ENCODE measurements at places on chromosomes 7 and 10.
A peak's percentile ranks its signal among the peaks of the same experiment; 100 is the strongest.

- no peak for DNase-seq
Measured at GRCh38 chr7:100137851-100138760, 10.6 kb upstream of the LAMTOR4 start.

GRCh38 chr7:7672545-7673239 is 32.1 kb downstream of the UMAD1 start:
- no peak for DNase-seq

- no peak for DNase-seq
Measured at GRCh38 chr10:67015225-67015624, 89.4 kb downstream of the LRRTM3 start.

- no peak for DNase-seq
Measured at GRCh38 chr10:36003031-36003600, 361.0 kb upstream of the FZD8 start.

GRCh38 chr7:45219130-45219529 is 61.5 kb downstream of the RAMP3 start:
- no peak for DNase-seq

DNA sequence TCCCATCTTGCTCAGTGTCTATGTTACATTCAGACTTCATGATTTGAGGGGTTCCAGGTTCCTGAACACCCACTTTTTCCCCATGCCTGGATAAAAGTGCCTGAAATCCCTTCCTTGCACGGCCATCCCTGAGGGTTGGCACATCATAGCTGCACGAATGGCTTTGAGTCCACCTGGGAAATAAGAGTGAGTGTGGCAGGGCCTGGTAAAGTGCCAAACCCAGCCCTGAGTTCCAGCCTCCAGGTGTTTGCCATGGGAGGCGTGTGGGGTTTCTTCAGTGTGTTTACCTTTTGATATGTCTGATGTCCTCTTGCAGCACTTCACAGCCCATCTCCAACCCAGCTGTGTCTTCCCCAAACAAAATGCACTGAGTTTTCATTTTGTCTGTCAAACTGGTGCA is 145.7 kb downstream of the PAXIP1 start:
- DNase-seq, result no peak

DNA sequence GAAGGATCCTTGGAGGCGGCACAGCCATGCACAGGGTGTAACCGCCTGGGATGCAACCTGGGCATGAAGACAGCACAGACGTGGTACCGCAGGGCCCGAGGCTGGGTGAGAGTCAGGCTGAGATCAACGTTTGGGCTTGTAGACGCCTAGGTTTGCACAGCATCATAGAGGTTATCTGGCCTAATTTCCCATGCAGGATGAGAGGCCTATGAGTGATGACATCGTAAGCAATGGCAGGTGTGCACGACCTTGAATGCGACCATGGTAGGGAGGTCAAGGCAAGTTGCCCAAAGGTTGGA is 7.5 kb downstream of the CALML3 start:
- DNase-seq, result no peak

DNA sequence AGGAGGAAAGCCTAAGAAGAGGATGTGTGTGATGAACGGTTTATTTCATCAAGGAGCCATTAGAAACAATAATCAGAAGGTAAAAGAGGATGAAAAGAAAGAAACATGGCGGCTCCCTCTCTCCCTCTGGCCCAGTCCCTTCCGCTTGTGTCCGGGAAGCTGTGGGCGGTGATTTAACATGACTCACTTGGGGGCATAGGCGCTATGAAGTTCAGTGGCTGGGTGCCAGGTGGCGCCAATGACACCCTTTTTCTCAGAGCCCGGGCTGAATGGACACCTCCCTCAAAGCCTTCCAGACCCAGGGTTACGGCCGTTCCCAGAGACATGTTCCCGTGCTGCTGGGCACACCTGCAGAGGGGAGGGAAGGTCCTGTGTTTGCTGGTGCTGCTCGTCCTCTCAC is 244.0 kb downstream of the SKAP2 start:
- DNase-seq, result no peak

DNA sequence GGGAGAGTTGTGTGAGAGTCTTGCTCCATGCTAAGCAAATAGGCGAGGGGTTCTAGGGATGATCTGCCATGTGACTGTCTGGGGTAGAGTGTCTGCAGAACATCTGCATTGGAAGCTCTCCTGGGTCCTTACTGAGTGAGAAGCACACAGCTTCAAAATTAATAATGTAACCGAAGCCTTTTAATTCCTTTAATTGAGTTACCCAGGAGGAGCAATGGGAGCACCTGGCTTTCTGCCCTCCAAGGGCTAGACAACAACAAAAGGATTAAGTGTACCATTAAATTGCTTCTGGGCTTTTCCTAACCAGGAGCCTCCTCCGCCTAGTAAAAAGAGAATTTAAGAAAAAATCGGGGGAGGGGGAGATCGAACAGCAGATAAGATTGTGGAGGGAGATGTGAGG is 102.0 kb upstream of the TBX20 start:
- no peak for DNase-seq

GRCh38 chr7:15407910-15408309 is 153.9 kb downstream of the AGMO start:
- no peak for DNase-seq

GRCh38 chr10:21702633-21703111 is 168.6 kb downstream of the MLLT10 start:
- no peak for DNase-seq

DNA sequence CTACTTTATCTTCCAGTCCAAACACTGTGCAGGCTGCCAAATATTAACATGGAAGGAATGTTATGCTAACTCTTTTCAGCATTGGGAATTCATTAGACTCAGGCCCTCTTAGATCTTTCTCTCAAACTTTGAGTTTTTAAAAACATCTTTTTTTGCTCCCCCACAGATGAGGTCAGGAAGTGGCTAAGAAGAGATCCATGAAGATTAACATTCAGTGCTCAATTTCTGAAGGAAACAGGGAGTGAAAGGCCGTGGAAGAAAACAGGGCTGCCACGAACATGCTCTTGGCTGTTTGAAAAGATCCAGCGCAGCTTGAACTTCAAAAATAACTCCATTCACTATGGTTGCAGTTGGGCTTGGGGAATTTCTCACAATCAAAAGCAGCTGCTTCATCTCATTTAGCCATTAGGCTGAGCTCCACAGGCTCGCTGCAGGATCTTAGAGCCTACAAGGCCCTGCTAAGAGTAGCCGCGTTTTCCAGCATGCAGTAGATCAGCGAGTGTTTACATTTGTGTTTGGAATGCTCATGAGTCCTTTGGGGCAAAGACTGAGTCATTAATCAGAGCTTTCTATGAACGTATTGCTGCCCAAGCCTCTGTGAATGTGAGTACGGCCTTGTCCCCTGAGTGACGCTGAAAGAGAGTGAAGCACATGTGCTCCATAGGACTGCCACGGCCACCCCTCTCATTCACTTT is 41.2 kb upstream of the TNS3 start:
- peak; percentile 79 for DNase-seq

- no peak for DNase-seq
Measured at GRCh38 chr7:42227541-42227935, 9.5 kb downstream of the GLI3 start.

GRCh38 chr10:97865488-97865887 is 15.8 kb downstream of the GOLGA7B start:
- DNase-seq, result no peak

GRCh38 chr10:88521791-88522190 is 61.3 kb downstream of the RNLS start:
- DNase-seq, result no peak

GRCh38 chr7:113622796-113623195 is 296.0 kb downstream of the PPP1R3A start:
- DNase-seq, result no peak

DNA sequence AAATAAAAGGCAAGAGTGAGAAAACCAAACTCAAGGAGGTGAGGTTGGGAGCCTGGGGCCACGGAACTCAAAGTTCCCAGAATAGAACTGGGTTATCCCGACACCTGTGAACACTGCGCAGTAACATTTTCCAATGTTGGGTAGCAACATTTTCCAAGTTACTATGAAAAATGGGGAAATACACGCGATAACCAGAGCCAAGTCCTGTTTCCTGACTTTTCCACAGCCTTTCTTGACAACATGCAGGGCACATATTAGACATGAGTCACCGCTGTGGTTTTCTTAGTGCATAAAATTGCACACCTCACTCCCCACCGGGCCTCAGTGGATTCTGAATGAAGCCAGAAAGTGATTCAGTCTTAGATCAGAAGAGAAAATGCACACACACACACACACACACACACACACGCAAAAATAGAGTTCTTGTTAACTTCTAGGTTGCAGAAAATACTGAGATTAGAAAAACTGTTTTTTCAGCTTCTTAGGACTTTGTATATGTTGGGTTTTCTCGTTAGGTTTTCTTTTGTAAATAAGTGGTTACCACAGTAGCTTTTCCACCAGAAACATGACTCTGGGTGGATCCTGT is 70.0 kb downstream of the CAMK1D start:
- DNase-seq, result no peak

GRCh38 chr10:79027147-79028055 is 41.4 kb upstream of the ZMIZ1 start:
- DNase-seq, result no peak

DNA sequence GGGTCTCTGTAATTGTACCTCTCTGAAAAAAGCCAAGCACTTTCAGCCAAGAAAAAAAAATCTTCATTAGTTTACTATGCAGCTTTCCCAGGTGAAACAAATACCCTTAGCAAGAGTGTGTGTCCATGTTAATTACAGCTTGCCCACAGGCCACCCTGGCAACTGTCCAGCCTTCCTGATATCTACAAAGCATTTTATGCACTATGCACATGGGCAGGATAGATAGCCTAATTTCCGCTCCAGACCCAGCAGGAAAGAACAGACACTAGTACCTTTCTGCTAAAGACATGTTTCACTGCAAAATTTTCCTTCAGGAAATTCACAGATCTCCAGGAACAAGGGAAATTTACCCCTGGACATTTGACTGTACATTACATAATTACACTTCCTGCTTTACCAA is 24.4 kb downstream of the CACNA2D1 start:
- no peak for DNase-seq

GRCh38 chr10:75593692-75594556 is 162.5 kb downstream of the LRMDA start:
- DNase-seq, result no peak

DNA sequence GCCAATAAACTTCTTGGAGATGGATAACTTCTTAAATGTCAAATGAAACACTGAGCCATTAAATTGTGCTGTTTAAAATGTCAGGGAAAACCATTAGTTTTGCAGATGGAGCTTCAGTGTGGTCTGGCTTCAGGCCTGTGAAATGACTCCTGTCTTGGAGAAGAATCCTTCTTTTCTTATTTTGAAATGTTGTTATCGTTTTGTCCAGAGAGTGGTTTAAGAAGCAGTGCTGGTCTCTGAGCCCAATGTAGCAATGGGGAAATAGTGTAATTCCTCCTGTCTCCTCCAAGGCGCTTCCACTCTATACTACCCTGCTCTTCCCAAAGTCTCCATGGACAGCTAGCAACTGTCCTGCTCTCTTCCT is 177.6 kb downstream of the REEP3 start:
- DNase-seq, result no peak

GRCh38 chr10:14548474-14548873 is 217.8 kb upstream of the FRMD4A start:
- no peak for DNase-seq

DNA sequence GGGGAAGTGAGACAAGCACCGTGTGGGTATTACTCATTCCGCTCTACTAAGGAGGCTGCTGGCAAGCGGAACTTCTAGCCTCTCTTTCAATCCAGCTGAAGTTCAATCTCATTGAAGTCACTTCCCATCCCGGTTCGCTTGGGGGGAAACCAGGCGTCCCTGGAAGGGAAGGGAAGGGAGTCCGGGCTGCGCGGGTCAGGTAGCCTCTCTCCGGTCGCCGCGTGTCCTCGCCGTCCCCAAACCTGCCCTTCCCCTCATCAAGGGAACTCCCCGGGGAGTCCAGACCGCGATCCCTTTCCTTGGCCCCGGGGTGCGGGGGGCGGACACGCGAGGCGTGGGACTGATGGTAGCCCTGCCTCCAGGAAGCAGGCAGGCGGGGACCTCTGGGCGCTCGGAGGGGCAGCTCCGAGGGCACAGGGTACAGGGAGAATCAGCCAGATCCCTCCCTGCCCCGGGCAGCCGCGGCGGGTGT is 598 bp upstream of the ZEB1 start:
- DNase-seq, result no peak

DNA sequence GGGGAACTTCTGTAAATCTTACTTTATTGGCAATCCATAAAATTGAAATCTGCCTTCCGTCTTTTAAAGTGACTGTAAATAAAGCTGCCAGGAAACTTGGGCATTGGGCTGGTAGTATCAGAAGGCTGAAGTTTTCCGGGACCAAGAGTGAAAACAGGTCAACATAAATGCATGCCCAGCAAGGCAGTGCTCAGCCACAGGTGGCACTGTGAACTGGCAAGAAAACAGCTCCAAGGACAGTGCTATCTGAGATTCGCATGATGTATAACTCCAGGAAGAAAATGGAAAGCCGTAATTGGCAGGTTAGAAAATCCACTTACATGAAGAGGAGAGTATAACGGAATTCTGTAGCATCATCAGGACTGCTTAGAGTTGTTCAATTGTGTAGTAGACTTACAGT is 1.9 kb upstream of the INSYN2A start:
- DNase-seq, result no peak

DNA sequence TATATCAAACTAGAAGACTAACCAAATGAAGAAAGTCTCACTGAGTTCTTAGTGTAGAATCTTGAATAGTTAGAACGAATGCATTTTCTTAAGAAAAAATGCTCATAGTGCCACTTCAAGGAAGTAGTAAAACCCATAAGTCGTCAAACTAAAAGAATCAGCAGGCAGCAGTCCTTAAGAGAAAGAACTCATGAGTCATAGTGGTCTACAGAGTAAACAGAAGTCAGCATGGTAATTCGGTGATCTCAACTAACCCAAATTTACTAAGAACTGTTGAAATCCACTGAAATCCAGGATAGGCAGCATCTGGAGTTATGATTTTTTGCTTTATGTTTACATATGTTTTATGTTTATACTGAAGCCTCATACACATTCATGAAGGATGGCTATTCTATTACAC is 256.2 kb downstream of the LHFPL3 start:
- no peak for DNase-seq

DNA sequence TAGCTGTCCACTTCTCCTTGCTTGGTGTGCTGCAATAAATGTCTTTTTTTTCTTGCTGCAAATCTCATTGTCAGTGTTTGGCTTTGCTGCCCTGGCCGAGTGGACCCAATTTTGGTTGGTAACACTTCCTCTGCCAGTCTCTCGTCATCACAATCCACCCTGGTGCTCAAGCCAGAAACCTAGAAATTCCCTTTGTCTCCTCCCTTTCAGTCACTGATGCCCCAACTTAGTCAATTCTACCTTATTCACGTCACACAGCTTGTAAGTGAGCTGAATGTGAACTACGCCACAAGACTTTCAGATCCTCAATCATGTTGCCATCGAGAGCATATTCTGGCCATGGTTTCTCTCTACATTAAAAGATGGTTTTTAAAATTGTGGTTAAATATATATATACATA is 13.0 kb upstream of the FRA10AC1 start:
- DNase-seq, result no peak

- DNase-seq, result no peak
Measured at GRCh38 chr7:5500056-5500776, 76.6 kb upstream of the TNRC18 start.

DNA sequence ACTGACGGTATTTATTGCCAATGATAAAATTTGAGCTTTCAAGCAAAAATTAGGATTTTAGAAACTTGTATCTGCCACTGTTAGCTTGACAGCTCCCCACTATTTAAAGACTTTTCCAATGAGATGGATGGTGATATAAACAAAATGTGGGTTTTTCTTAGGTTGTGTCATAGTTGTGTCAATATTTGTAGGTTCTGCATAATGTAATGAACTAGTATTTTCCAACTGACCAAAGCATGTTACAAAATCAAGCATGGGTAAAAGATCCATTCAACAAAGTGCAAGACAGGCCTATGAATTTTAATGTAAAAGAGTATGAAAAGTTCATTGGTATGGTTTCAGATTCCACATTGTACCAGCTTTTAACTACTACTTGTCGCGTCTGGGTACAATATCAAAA is 165.6 kb downstream of the SKAP2 start:
- no peak for DNase-seq

Data from left renal pelvis (tissue), 4 donors.